ENCODE measurements at places on chromosomes 4 and X.

DNA sequence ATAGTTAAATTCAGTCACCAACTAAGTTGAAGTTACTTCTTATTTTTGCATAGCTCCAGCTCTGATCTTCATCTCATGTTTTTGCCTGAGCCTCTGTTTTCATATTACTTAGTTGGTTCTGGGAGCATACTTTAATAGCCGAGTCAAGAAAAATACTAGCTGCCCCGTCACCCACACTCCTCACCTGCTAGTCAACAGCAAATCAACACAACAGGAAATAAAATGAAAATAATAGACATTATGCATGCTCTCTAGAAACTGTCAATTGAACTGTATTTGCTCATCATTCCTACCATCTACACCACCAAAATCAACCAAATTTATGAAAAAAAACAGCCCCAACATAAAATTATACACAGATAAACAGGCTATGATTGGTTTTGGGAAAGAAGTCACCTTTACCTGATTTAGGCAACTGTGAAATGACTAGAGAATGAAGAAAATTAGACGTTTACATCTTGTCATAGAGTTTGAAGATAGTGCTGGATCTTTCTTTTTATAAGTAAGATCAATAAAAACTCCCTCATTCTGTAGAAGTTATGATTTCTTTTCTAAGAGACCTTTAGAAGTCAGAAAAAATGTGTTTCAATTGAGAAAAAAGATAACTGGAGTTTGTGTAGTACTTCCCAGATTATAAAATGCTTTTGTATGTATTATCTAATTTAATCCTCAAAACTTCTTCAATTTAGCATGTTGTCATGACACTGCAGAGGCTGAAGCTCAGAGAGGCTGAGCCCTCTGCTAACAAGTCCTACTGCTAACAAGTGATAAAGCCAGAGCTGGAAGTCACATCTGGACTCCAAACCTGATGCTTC, 7.0 kb downstream of the ALB start:
- DNase-seq: no peak

GRCh38 chrX:93420090-93420489, 253.3 kb downstream of the NAP1L3 start:
- no peak for DNase-seq

DNA sequence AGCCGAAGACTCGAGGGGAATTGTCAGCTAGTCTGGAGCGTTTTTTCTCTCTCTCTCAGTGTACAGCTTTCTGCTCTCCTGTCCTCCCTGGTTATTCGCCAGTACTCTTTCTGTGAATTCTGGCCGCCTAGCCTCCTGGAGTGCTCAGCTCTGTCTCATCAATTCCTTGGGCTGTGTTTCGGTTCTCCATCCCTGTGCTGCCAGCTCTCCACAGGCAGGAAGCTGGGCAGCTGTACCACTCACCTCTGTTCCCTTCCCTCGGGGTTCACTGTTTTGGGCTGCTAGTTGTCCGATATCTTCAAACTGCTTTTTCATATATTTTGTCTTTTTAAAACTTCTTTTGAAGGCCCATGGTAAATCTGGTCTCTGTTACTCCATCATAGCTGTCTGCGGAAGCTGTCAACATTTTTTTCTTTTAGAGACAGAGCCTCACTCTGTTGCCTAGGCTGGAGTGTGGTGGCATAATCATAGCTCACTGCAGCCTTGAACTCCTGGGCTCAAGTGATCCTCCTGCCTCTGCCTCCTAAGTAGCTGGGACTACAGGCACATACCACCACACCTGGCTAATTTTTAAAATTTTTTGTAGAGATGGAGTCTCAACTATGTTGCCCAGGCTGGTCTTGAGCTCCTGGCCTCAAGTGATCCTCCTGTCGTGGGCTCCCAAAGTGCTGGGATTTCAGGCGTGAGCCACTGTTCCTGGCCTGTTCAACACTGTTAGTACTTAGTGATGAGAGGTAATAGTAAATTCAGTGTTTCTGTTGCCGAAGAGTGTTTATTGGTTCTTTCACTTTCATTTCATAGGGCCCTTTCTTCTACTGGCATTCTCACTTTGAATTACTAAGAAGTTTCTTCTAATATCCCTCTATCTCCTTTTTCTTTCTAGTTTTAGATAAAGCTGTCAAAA, 18.6 kb downstream of the ZCCHC4 start:
- no peak for DNase-seq

- DNase-seq: no peak
These were observed 19.7 kb downstream of the CXCL3 start for GRCh38 chr4:74018771-74019170.

DNA sequence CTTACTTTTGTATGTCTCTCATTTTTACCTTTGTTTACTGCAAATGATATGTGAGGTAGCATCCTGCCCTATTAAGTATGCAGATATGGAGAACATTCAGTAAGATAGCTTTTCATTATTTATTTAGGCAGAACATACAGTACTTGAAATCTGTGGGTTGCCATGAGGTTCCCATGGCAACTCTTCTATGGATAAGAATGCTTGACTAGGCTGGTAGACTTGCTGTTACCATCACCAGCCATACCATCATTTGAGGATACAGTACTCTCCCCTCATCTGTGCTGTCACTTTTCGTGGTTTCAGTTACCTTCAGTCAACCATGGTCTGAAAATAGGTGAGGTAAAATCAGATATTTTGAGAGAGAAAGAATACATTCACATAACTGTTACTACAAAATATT, 56.7 kb downstream of the NAF1 start:
- DNase-seq: no peak

GRCh38 chr4:40710484-40711254, 39.1 kb upstream of the NSUN7 start:
- no peak for DNase-seq

- DNase-seq: no peak
These were observed 417.6 kb upstream of the TENM3 start for GRCh38 chr4:181825564-181825963.

DNA sequence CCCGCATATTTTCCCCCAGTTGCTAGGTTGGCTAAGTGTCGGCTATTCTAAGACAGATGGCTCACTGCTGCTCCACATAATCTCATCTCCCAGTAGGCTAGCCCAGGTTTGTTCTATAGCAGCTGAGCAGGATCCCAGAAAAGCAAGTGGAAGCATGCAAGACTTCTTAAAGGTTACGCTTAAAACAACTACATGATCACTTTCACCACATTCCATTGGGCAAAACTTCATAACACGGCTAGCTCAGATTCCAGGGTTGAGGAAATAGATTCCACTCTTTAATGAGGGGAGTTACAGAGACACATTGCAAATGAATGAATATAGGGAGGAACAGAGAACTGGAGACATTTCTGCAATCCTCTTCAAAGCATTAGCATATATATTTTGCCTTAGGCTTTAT, 12.9 kb upstream of the RAB33B start:
- no peak for DNase-seq

DNA sequence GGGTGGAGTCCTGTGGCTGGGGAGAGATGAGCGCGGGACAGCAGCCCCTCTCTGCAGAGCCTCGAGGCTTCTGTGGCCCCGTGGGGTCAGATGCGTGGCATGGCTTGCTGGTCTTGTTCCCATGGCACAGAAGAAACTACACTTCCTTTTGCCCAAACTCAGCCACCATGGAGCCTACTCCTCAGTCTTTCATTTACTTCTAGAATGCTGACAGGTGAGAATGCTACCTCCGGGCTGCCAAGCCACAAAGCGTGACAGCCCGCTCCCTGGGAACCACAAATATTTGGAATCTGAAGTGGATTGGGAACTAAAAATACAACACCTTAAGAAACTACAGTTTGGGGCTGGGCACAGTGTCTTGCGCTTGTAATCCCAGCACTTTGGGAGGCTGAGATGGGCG, 98.0 kb downstream of the TRAPPC11 start:
- DNase-seq: no peak

GRCh38 chrX:111041018-111041462, 55.0 kb upstream of the PAK3 start:
- DNase-seq: no peak

- peak; percentile 51 for DNase-seq
These were observed 16.3 kb downstream of the KLF8 start for GRCh38 chrX:56248492-56248891.

DNA sequence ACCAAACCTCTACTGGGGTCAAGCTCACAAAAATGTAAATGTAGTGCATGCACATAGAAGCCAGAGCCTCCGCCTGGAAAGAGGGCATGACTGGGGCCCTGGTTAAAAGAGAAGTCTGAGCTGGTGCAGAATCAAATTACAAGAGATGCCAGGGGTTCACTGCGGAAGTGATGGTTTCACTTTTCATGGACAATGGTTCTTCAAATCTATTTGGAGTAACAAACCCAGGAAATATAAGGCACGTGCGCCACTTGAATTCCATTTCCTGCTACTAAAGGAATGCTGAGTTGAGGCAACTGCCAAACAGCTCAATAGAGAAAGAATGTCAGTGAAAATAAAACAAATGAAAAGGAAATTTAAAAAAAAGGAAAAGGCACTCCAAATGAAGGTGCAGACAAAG, 79.8 kb downstream of the FUNDC1 start:
- DNase-seq: no peak

GRCh38 chrX:66039944-66040343, at the start of gene VSIG4:
TSS of gene VSIG4 (minus strand) at chrX:66040080. CDS start at chrX:66039998, 82 bp downstream.
- DNase-seq: no peak

DNA sequence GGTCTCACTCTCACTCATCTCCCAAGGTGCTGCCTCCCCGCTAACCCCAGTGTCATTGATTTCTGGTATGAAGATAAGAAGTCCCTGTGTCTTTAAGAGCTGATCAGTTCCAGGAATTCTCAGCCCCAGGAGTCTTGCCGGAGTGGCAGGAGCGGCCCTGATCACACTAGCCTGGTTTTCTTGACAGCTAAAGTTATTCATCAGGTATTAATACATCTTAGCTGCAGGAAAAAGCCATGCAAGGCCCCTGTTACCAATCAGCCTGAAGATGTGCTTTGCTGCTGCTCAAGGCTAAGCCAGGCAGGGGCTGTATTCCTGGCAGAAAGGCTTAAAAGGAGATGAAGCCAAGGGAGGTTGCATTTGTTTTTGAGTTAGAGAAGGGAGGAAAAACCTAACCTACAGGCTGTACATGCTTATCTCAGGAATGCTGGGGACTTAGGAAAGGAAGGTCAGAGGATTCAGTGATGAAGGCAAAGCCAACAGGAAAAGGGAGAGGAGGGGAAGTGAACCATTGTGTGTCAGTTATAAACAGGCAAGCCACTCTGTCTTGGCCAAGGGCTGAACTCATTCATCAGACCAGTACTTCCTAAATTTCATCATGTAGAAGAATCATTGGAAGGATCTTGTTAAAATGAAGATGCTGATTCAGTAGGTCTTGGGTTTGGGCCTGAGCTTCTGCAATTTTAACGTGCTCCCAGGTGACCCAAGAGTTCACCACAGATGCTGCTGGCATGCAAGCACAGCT, 8.6 kb downstream of the SRPX start:
- no peak for DNase-seq

DNA sequence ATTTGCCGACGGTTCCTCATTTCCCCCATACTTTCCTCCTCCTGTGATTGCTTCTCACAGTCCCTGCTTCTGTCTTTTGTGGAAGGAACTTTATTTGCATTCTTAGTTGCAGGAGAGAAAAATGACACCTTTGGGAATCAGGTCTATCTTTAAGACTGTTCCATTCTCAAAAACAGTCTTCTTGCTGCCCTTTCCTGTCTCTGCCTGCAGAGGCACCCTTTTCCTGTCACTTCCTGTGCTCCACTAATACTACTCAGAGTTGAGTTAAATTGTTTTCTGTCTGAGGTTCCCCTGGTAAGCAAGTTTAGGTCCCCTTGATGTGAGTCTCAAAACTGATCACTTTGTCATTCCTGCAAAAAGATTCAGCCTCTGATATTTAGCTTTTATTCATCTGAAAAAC, 208.8 kb upstream of the CLNK start:
- DNase-seq: no peak

GRCh38 chrX:134174273-134174660, 62.7 kb upstream of the CCDC160 start:
- no peak for DNase-seq

DNA sequence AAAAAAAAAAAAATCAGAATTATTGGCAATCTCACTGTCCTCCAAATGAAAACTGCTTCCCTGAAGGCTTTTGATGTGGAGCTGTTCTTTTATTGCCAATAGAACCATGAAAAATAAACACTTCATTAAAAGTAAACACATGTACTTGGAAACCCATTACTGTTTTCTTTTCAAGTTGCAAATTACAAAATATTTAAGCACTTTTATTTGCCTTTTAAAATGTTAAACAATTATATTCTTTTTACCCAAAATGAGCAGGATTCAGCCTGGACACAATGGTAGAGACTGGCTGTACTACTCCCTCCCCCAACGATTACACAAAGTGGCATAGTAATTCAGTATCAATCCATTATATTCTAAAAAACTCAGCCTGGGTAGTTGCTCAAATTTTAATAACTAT, 60.9 kb downstream of the SH2D1A start:
- no peak for DNase-seq

DNA sequence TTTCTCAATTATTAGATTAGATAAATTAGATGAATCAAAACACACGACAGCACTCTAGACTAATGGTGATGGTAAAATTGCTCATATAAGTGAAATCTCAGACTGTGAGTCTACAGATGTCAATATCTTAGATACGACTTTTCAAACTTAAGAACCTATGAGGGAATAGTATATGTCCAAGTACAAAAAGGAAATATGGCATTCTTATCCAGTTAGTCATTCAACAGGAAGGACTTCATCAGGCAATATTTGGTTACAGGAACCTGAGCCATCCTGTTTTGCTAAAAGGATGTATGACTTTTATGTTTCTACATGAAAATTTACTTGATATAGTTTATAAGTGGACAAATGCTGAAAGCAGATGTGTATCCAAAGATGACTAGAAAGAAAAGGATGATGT, 107.0 kb downstream of the CT47B1 start:
- no peak for DNase-seq

GRCh38 chrX:22800806-22801205, 199.0 kb upstream of the DDX53 start:
- no peak for DNase-seq

- DNase-seq: no peak
These were observed 23.3 kb downstream of the RPGR start for GRCh38 chrX:38304010-38304409.

DNA sequence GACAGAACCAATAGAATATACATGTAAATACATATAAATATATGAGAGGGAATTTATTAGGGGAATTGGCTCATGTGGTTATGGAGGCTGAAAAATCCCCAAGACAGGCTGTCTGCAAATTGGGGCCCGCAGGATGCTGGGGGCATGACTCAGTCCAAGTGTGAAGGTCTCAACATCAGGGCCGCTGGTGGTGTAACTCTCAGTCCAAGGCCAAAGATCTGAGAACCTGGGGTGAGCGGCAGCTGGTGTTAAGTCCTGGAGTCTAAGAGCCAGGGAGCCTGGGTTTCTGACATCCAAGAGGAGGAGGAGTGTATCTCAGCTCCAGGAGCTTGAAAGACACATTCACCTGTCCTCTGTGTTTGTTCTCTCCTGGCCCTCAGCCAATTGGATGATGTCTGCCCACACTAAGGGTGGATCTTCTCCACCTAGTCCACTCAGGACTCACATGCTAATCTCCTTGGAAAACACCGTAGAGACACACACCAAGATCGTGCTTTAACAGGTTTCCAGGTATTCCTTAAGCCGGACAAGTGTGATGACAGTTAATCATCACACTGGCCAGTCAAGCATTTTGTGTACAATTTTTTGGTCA, 28.9 kb downstream of the TIGD2 start:
- no peak for DNase-seq

- DNase-seq: no peak
These were observed 110.1 kb downstream of the NHSL2 start for GRCh38 chrX:72020788-72021187.
